AG20443 (cell line): ENCODE measurements at places on chromosomes 7 and 10.

DNA sequence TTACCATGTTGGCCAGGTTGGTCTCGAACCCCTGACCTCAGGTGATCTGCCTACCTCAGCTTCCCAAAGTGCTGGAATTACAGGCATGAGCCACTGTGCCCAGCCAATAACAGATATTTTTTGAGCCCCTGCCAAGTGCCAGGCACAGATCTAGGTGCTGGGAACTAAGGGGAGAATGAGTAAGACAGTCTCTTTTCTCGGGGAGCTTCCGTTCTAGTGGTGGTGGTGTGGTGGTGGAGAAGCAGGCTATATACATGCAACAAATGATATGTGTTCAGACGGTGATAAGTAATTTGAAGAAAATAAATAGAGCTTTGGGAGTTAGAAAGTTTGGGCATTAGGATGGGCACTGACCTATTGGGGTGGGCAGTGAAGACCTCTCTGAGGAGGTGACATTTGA is 76.7 kb upstream of the VKORC1L1 start:
- no peak for DNase-seq

DNA sequence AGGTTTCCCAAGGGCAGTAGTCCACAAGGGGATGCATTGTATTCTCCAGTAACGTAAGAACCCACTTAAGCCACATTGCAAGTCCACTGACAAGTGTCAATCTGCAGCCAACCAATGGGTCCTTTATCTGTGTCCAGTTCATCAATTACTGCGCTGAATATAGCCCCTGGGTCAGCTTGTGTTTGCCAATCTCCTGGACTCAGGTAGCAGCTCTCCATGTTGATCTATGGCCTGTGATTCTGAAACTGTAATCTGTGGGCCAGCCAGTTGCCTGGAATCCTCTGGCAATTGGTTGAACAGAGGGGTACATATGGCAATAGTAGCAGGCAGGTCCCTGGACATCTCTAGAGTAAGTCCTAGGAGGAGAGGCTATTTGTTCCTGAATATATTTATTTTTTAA is 8.8 kb upstream of the TMEM248 start:
- DNase-seq = no peak

DNA sequence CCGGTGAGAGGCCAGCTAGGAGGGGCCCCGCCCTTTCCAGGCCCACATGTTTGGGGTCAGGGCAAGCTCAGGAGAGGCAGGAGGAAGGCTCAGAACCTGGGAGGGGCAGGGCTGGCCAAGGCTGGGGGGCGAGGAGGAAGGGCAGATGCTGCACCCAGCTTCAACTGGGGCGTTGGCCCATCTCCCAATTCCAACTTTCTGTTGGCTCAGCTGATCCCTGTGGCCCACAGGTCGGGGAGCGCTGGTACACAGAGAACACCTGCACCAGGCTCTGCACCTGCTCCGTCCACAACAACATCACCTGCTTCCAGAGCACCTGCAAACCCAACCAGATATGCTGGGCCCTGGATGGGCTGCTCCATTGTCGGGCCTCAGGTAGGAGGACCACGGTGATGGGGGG is 40.1 kb downstream of the ZAN start:
- DNase-seq = no peak

DNA sequence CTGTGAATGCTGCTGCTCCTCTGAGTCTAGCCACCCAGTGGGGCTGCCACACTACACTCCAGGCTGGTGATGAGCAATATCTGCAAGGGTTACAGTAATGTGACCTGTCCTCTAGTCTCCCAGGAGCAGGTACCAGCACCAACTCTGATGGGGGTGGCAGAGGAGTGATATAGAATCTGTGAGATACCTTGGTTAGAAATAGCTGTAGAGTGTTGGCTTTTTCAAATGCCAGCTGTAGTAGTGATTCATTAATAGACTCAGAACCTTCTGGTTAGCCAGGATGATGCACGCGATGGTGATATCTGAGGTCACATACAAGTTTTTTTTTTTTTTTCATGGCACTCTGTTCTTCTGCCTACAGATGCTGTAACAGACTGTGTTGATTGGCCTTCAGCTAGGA is 757.1 kb downstream of the INHBA start:
- no peak for DNase-seq

DNA sequence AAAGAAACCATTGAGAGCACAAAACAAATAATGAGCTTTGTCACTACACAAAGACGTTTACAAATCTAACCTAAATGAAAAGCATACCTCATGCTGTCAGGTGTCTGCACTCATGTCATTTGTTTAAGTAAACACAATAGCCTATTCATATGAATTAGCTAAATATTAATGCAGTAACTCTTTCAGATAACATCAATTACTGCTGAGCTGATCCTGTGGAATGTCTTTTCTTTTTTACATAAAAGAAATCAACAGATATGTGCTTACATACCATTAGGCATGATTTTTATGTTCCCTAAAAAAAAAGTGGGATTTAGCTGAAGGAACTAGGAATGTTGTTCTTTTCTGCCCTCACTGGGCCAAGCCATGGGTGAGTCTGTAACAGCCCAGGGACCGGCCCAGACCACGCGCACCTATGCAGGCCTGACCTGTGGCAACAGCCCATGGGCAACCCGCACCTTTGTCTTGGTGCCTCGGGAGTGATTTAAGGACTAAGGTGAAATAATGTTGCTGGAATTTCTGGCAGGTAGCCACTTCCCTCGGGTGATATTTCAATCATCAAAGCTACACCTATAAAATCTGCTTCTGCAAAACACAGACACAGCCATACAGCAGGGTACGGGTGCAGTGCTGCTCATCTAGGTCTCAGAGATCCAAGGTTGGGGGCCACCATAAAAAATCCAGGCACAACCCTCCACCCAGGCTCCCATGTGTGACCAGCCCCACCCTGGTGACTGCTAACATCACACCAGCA is 44.6 kb downstream of the FGFR2 start:
- no peak for DNase-seq

- DNase-seq = no peak
Observed at GRCh38 chr7:119562839-119563238, 710.1 kb upstream of the KCND2 start.

- DNase-seq = no peak
Observed at GRCh38 chr10:70500368-70500767, 21.8 kb downstream of the PALD1 start.

DNA sequence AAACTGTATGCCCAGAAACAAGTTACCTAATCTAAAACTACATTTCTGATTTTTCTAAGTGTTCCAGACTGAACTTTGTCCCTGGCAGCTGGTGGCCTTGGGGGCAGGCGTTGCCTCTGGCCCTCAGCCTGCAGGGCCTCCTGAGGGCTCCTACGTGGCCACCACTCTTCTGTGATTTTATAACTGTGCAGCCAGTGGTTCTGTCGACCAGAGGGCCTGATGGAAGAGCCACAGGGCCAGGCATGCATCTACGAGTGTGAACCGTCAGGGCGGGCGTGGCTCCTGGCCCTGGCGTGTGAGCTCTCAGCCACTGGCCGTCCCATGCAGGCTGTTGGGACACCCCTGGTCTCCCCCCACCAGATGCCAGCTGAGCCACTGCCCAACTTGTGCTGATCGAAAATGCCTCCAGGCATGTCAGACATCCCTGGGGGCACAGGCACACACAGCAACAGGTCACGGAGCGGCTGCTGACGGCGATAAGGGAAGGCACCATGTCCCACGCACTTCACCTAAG is 173.4 kb downstream of the ZMYND11 start:
- DNase-seq = no peak

DNA sequence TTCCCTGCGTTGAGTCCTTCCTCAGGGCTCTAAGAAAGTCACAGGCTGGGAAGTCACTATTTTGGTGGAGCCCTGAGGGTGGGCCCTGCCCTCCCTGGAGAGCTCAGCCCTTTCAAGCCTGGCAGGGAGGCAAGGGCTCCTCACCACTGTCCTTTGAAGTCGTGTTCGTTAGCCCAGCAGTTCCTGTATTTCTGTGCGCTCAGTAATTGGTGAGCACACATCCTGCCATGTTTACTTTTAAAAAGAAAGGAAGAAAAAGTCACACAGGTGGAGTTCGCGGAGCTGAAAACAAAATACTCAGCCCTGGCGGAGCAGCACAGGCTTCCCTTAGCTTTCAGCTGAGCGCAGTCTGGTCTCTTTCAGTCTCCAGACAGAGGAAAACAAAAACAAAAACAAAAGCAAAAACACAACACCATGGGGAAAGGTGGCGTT is 37.1 kb downstream of the PRKCQ start:
- DNase-seq = no peak
